T follicular helper cell (primary cell): ENCODE measurements at places on chromosomes 5 and 9.
A peak's percentile ranks its signal among the peaks of the same experiment; 100 is the strongest.

- peak; percentile 51 for DNase-seq
Observed at GRCh38 chr5:132385326-132386105, 16.0 kb downstream of the SLC22A5 start.

GRCh38 chr5:175037820-175038219 is 313.4 kb downstream of the MSX2 start:
- no peak for DNase-seq

GRCh38 chr5:103224118-103224893 is 34.3 kb upstream of the MACIR start:
- peak; percentile 7 for DNase-seq

DNA sequence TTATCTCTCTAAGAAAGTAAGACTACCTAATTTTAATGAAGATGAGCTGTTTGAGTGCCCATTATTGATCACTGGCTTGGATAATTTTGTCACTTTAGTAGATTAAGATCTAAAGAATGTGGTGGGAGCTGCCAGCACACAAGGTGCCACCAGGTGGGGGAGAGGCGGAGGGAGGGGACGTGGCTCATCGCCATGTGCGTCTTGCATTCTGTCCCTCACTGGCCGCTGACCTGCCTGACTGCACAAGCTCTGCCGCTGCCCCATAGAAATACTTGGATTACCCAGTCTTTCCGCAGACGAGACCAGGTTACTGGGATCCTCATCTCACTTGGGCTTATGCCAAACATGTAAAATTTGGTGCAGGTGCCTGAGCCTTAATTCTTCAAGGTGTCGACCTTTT is 37.6 kb downstream of the RHOBTB3 start:
- no peak for DNase-seq

- DNase-seq = no peak
Observed at GRCh38 chr5:140833993-140834392, at the start of gene PCDHA7. Gene PCDHA7, plus strand, starts transcription at chr5:140834269. Its CDS starts 115 bp downstream, at chr5:140834384.

DNA sequence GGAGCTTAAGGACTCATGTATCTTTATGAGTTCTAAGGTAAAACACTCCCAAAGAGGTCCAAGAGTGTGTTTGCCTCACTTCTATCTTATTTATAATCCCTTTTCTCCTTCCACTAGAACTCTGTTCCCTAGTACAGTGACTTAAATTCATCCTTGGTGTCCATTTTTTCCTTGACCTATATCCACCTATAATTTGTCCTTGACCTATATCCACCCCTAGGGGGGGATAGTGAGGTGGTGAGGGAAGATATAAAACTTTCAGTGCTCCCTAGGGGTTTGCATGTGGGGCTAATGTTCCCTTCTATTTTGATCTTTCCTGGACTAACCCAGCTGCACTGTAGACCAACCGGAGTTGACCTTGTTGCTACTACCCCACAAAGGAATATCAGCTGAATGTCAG is 83.5 kb upstream of the GNAQ start:
- DNase-seq = no peak

DNA sequence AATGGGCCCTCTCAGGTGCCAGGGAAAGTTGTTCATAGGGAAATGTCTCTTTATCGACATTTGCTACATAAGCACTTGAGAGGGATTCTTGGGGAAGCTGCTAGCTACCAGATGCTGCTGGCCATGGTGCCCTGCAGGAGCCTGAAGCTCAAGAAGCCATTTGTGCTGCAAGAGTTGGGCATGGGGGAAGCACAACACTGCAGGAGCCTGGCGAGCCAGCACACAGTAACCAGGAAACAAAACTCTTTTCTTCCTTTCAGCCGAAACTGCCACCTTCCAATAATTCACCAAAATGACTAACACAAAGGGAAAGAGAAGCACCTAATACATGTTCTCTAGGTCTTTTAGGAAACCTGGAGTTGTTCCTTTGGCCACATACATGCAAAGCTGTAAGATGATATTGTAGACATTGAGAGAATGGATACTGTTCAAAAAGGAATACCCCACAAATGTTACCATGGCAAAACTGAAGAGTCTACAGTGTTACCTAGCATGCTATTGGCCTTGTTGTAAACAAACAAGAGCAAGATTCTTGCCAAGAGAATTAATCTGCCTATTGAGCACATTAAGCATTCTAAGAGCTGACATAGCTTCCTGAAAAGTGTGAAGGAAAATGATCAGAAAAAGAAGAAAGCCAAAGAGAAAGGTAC is 26.1 kb upstream of the LARP1 start:
- DNase-seq = no peak

DNA sequence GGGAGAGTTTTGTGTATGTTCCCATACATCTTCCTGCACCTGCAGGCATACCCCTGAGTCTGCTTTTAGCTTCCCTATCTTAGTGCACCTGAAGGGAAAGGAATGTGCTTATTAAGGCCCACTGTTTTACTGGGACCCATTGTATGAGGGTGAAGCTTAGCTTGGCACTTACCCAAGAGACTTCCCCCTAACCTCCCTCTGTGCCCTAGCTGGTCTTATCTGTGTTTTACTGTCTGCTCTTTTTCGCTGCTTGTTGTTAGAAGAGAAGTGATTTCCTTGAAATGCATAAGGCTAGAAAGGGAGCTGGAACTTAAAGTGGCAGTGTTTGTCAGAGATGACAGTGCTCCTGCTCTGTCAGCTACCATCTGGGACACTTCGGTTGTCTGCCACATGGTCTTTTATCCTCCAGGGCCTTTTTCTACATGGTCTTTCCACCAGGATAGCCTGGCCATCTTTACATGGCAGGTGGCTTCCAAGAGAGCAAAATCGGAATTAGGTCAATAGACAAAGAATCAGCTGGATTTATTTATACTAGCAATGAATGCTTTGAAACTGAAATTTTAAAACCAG is 122.5 kb upstream of the SLC44A1 start:
- DNase-seq = no peak

GRCh38 chr9:27712806-27713205 is 139.5 kb upstream of the C9orf72 start:
- no peak for DNase-seq

DNA sequence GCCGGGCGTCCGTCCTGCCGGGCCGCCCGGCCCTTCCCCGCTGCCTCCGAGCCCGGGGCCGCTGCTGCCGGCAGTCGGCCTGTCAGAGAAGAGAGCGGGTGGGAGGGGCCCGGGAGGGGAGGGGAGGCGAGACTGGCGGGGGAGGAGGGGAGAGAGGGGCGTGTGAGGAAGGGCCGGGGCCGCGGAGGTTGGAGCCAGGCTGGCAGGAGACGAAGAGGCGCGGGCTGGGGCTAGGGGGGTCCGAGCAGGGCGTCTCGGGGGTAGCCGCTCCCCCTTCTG is 570 bp downstream of the CREBRF start:
- DNase-seq = no peak

- no peak for DNase-seq
Observed at GRCh38 chr5:43581398-43581797, 21.6 kb upstream of the NNT start.

DNA sequence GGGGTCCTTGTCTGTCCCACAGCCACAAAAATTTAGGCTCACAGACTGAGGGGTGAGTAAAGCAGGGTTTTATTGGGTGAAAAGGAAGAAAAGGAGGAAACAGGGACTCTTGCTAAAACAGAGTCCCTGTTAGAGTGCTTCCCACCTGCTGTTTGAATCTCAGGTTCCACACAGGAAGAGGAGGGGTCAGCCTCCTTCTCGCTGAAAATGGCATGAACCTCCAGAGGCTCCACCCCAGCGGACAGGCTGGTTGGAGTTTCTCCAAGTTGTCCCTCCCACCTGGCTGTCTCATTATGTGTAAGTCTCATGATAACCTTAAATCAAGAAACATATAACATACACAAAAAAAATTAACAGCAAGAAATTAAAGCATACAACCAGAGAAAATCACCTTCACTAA is 28.3 kb upstream of the UHRF2 start:
- no peak for DNase-seq

DNA sequence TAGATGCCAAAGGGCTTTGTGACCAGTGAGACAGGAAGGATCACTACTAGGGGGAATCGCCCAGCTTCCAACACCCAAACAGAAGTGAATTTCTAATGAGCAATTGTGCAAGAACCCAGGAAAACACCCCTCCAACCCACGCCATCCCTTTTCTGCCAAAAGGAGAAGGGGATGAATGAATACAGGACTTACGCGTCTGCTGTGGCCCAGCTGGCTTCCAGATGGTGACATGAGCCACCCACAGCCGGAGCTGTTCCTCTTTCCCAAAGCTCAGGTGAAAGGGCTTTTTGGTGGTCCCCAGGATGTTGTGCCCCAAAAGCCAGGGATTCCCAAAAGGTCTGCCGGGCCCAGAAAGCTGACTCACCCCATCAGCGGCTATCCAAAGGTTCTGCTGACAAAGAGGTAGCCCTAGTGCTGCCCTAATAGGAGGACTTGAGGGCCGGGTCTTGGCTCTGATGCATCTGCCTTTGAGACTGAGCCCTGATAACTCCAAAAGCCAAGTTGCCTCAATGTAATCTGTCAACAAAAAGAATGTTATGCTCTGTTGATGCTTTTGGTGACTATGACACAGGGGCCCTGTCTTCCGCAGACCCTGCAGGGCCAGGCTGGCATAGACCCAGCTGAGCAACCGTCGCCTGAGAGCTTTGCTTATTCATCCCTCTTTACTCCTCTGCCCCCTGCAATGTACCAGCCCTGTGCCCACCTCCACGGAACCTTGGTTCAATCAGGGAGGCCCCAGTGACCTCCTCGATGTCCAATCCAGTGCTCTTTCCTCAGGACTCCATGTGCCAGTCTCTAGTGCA is 14.5 kb downstream of the GSN start:
- no peak for DNase-seq

DNA sequence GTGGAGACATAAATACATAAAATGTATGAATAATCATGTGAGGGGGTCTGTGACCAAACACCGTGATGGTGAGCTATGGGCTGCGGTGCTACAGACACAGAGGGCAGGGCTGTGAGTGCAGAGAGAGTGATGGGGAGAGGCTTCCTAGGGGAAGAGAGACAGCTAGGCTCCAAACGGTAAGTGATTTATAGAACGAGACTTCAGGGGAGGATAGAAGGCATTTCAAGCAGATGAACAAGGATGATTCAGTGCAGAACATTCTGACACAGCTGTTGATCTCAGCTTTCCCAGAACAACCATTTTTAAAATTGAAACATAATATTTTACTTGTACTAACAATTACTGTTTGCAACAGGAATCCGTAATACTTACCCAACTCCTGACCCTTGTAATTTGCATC is 100.7 kb downstream of the GAS1 start:
- DNase-seq = no peak

GRCh38 chr5:160237571-160238093 is 8.3 kb downstream of the FABP6 start:
- no peak for DNase-seq

DNA sequence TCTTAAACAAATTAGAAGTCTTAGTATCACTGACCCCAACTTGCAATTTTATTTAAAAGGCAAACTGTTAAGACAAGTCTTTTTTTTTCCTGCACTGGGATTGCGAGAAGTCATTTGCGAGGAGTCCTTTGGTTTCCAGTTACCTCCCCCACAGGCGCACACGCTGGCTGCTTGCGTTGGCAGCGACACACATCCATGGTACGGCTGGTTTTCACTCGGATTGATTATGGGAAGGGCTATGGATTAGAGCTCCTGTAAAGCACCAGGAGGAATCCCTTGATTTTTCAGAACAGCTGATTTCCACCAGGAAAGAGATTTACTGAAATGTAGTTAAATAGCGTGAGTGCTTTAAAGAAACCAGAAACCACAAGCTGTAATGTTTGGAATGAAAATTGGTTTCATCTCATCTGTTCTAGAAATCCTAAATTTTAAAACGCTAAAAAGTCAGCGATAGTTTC is 737 bp downstream of the SLC1A3 start:
- DNase-seq = no peak

DNA sequence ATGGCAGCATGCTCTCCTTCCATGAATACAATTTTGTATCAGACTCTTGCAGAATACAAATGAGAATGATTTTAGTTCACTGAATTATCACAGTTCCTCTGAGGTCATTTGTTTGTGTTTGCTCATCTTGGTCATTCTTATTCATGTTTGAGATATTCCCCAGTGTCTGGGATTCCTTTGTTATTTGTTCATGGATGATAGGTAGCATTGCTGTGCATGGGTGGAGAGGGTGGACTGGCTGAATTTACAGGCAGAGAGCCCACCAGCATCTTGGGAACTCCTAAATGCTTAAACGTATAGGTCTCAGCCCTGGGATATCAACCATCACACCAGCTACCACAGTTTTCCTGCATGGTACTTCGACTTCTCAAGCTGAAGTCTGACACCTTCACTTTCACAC is 459.8 kb downstream of the CCDC171 start:
- DNase-seq = no peak

DNA sequence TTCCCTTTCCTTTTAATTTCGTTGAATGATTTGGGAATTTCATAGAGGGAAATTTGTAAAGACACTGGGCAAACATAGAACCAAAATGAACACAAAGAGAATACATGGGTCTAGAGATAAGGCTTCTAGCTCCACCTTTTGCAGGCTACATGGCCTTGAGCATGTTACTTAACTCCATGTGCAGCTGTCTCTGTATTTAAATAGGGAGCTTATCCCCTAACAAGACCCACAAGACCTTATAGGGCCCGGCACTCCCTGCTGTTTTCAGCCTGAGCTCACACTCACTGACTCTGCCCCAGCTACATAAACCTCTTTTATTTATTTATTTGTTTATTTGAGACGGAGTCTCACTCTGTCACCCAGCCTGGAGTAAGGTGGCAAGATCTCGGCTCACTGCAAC is 30.6 kb upstream of the TLE1 start:
- DNase-seq = no peak

GRCh38 chr5:96919754-96920197 is 16.1 kb upstream of the LNPEP start:
- DNase-seq = no peak
